Activated CD4-positive, alpha-beta T cell treated with anti-CD3 and anti-CD28 coated beads, Interleukin-2, amount 10 ng/mL, durations not matched to agents 7 days and 5 days (primary cell): ENCODE measurements at places on chromosomes 1 and 21. TPM values are rescaled to one million over a fixed set of nuclear protein-coding genes. Genes with fewer than 3 reads are reported as not detected.

Gene HP1BP3
- 407 TPM for total RNA-seq

Gene KRTAP19-7
- not detected for total RNA-seq

Gene GNG4
- total RNA-seq: 0.42 TPM

Gene DHRS3
- 30.3 TPM for total RNA-seq

Gene RAB3B
- 0.02 TPM for total RNA-seq

Gene CBR3
- 24.4 TPM for total RNA-seq

Gene FAM131C
- total RNA-seq: 0.67 TPM

Gene LCE1B
- total RNA-seq: not detected

Gene KIF14
- total RNA-seq: 34.6 TPM

Gene PKLR
- not detected for total RNA-seq
